ENCODE measurements at places on chromosomes 2 and 18. TPM values are rescaled to one million over a fixed set of nuclear protein-coding genes. Genes with fewer than 3 reads are reported as not detected.

- no peak for DNase-seq
These were observed 37.0 kb downstream of the TGFA start for GRCh38 chr2:70516596-70516995.

DNA sequence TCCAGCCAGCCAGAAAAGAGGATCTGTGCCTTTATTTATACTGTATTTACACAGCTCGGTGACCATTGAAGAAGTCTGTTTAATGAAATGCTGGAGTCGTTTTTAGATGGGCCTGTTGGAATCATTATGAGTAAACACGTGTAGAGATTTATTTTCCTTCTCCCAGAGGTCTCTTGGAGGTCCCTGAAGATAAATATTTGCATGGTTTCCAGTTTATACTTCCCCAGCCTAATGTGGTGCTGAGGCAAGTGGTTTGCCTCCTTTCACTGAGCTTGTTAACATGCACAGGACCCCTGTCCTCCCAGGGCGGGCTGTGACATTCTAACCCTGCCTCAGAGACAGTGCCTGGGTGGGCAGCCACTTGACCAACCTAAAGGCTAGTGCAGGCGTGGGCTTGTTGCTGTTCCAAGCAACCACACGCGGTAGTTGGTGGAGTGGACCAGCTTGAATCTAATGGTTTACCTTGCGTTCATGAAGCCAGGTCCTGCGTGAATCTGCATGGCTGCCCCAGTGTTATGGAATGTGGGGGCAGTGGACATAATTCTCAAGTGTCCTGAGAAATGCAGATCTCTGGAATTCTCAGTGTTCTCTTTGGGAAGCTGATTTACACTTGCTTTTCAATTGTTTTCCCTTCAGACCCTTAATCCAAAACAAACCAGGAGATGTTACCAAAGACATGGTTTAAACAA, 130.2 kb upstream of the DLX2 start:
- no peak for DNase-seq

GRCh38 chr2:42859006-42859552, 66.7 kb upstream of the HAAO start:
- no peak for DNase-seq

- DNase-seq = no peak
These were observed 171.2 kb upstream of the HAAO start for GRCh38 chr2:42963452-42964068.

CIB4 gene
- total RNA-seq = not detected

DOCK10 gene
- total RNA-seq = 3.6 TPM

Measured in right cardiac atrium (tissue), 5 donors.